ENCODE measurements at places on chromosomes 1 and 21.
A peak's percentile ranks its signal among the peaks of the same experiment; 100 is the strongest.

- no peak for DNase-seq
Observed at GRCh38 chr1:90925928-90926869, 95.6 kb downstream of the ZNF644 start.

DNA sequence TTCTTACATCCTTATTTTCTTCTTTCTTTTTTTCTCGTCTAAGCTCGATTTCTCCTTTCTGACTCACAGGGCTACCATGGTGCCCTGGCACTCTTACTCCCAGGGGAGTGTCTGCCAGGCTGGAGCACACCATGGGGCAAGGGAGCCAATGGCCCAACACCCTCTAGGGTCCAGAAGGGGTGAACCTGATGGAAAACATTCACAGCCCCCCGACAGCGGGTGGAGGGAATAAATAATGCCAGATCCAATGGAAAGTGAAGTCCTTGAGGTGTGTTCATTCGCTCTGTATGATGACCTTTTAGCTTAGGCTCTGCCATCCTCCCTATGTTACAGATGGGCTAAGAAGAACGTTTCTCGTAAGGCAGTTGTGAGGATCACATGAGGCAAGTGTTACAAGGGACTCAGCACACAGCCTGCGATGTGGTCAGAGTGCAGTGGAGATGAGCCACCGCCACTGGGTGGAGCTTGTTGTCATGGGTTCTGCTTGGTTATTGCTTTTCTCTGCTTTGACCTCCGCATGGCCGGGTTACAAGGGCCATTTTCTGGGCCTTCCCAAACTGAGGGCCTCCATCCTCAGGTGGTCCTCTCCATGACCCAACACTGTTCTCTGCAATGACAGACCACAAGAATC is 3.5 kb upstream of the FCMR start:
- DNase-seq, result peak; percentile 52

DNA sequence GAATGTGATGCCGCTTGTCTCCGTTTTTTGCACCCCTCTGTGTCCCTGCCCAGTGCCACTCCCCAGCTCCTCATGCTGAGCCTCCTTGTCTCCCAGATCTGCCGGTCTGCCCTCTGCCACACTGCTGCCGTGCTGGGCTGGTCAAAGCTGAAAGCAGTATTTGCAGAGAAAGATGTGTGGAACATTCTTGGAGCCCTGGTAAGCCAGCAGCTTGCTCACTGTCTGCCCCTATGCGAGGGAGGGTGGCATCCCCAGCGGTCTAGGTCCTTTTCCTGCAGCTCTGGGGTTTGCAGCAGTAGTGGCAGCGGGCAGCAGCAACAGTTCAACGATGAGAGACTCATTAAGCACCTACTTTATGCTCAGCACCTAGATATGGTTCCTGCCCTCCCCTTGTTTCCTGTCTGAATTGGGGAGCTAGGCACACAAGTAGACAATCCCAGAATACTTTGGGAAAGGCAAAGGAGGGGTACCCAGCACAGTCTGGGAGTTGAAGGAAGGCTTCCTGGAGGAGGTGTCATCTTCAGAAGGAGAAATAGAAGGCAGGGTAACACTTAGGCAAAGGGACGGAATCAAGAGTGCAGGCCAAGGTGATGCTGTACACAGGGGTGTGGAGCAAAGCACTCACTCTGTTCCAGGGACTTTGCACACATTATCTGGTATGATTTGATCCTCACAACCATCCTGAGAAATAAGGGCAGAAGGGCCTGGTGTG is 63.1 kb downstream of the KIF21B start:
- no peak for DNase-seq

DNA sequence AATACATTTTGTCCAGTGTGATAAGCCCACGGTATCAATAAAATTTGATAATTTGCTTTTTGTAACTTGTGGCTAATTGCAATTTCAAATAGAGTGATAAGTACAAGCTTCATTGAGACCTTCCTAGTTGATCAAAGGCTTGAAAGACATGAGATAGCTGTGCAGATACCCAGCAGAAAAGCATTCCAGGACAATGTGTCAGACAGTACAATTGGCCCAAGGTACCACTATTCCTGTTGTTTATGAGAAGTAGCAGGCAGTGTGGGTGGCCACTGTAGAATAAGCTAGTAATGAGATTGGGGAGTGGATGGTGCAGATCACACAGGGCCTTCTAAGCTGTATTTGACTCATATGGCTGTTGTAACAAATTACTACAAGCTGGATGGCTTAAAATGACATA is 182.2 kb downstream of the AMY1C start:
- no peak for DNase-seq

- no peak for DNase-seq
Observed at GRCh38 chr1:215637041-215637573, 70.0 kb downstream of the KCTD3 start.

DNA sequence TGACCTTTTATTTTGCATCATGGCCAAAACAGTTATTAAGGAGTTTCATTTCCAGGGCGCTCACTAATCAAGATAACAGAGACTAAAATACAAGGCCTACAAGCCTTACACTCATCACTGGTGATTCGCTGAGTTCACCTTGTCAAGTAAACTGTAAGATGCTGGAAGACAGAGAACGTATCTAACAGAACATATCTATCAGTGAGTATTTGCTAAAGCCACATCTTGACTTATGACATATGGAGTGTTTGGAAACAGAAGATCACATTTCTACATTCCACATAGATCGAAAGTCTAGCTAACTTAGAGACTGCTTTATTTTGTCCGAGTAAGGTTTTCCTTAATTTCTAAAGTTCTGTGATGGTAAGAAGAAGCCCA is 506.5 kb downstream of the SMYD3 start:
- no peak for DNase-seq

DNA sequence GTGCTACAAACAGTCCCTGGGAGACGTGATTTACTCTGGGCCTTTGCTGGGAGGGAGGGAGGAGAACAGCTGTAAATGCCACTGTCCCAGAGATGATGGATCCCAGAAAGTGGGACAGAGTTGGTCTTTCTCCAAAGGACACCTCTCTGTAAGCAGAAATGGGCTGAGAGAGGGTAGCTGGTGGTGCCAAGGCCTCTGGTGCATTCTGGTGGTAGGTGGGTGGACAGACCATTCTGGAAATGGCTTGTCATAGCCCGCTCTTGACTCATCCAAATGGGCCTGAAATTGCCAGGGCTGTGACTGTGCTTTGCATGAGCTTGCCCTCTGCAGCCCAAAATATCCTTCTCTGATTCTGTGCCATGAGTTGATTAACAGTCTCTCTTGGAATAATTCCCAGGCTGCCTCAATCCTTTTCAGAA is 36.1 kb downstream of the CCDC185 start:
- DNase-seq, result no peak

DNA sequence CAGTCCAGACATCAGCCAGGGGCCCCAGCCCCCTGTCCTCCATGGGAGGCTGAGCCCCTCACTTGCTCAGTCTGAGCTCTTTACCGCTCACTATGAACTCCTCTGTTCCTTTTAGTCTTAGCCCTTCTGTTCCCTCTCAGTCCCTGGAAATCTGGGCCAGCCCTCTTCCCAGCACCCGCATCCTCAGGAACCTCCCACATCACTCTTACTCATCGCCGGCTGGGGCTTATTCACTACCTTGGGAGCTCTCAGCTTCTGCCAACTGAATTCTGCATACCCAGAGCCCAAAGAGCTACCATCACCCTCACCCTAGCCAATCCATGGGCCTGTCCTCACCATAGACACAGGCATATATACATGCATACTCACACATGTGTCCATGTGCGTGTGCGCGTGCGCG is 11.5 kb downstream of the KNCN start:
- DNase-seq, result no peak

DNA sequence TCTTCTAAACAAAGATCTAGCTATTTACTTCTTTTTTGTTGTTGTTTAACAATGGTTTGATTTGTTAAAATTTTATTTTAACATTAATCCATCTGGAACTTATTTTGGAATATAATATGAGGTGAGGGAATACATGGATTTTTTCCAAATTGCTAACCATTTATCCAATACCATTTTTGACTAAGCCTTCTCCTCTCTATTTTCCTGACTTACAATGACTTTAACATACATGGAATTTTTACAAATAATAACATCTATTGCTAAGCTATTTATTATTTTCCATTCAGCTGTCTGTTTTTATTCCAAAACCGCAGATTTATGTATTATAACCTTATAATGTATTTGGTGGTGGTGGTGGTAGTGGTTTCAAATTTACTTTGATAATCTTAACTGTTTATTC is 420.3 kb upstream of the ADGRL2 start:
- no peak for DNase-seq

DNA sequence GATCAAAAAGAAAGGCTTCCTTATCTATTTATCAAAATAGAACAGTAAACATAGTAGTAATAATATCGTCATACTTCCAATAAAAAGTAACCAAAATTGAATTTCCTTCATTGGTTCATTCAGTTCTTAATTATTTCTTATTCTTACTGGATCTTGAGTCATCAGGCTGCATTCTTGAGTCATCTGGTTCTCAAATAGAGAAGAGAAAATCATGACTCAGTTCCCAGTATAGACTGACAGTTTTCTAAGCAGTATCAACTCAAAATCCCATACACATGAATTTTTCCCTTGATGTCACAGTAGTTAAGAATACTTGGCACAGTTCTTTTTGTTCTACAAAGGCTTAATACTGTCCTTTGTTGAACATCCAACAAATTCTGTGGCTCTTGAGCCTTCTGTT is 626.9 kb upstream of the ADGRL4 start:
- DNase-seq, result no peak

DNA sequence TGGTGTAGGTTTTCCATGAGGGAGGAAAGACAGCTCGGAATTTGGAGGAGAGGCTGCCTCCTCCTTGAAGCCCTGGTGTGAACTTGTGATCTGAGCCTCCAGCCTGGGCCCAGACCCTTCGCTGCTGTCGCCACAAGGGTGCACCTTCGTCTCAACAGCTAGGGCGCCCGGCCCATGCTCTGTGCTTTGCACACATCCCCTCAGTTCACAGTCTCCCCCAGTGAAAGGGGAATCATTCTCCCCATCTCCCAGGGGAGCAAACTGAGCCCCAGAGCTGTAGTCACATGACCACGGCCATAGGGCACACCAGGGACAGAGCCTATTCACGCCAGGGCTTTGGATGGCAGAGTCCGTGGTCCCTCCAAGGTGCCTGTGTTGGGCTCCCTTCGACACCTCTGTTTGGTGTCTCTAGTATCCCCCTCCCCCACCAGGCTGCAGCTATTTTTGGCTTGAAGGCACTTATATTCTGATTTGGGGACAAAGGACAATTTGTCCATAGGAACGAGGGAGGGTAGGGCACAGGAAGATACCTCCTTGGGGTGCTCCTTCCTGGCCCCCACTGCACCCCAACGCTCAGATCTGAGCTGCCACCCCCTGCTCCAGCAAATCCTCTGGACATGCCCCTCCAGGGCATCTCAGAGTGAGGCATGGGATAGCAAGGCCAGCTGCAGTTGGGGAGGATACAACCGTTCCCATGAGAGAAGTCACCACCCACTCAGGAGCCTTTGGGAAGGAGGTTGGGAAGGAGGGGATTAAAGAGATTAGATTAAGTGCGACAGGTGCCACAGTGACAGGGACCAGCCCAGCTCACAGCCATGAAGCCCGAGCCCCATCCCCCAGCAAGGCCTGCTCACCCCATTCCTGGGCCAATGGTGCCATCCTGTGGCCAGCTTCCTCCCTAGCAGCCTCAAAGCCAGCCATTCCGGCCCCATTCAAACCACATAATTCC is 15.7 kb downstream of the MATN1 start:
- DNase-seq, result peak; percentile 42

GRCh38 chr1:203692565-203693470 is 66.2 kb downstream of the ATP2B4 start:
- DNase-seq, result no peak

DNA sequence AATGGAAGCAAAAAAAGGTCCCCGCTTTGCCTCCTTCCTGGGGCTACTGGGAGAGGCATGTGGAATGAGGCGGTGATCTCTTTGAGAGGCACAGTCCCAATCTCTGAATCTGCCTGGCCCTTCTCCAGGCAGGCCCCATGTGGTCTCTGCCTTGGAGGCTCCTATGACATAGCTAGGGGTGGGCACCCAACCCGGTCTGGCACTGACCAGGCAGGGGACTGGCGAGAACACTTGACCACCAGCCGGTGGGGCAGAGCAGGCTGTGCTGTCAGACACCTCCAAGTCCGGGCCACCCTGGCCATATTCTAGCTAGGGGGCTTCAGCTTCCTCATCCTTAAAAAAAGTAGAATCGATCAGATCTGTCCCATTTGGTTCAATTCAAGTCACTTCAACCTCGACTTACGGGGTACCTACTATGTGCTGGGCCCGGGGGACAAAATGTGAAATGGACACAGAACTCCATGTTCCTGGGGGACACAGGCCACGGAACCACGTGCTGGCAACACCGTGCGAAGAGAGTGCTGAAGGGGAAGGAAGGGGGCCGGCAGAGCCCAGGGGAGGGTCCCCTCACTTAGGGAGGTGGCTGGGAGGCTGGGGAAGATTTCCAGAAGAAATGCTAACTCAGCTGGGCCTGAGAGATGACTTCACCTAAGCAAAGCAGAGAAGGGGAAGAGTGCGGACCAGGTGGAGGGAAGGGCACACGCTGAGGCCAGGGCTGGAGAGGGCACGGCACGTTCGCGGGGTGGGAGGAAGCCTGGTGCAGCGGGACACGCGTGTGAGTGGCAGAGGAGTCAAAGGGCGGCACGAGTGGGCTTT is 33.3 kb downstream of the HSPG2 start:
- DNase-seq, result no peak

DNA sequence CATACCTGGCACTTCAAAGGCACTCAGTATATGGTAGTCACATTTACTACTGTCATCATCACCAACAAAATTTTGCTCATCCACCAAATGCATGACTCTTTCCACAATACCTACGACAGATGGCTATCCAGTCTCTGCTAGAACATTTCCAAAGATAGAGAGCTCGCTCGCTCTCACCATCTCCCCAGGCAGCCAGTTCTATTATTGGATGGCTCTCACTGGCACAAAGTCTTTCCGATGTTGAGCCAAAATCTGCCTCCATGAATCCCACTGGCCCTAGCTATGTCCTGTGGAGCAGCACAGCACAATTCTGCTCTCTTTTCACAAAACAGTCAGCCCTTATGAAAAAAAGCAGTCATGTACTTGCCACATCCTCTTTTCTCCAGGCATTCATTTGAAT is 102.1 kb downstream of the DAB1 start:
- no peak for DNase-seq

GRCh38 chr1:53585565-53585964 is 126.4 kb downstream of the DMRTB1 start:
- DNase-seq, result no peak

DNA sequence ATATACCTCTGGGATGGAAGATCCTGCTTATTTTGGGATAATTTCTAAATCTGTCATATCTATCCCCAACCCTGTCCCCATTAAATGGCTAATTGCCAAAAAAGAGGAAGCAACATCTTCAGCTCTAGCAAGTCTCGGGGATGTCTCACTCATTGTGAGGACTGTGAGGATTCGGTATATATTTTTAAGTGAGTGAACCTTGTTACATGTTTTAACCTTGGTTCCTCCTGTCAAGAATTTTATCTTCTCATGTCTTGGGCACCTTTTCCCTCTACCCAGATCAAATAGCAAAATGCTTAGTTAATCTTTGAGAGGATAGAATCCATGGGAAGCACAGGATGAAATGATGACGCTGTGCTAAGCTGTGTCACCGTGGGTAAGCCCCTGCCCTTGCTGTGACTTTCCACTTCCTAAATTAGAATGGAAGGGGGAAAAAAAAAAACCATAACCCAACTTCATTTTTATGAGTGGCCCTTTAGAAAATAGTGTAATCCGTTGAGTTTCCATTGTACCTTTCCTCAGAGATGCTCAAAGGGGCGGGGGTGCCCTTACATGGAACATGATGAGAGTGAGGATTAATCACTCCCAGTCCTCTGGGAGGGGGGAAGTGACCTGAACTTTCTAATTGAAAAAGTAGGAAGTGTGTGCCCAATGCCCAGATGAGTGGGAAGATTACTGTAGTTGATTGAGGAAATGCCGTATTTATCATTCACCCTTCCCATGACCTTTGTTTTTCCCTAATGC is 7.6 kb downstream of the ATP1A1 start:
- no peak for DNase-seq
